ENCODE measurements at places on chromosomes 4 and X. TPM values are rescaled to one million over a fixed set of nuclear protein-coding genes. Genes with fewer than 3 reads are reported as not detected.

Gene GAGE12F
- not detected for total RNA-seq

Gene HTT
- total RNA-seq: 45.9 TPM

Gene BTK
- 3.6 TPM for total RNA-seq

Gene LGI2
- 0.17 TPM for total RNA-seq

Gene BANK1
- total RNA-seq: 1.3 TPM

Gene TCEAL2
- total RNA-seq: 1.6 TPM

Gene HSD17B11
- 29.1 TPM for total RNA-seq

Gene ASB12
- total RNA-seq: not detected

DNA sequence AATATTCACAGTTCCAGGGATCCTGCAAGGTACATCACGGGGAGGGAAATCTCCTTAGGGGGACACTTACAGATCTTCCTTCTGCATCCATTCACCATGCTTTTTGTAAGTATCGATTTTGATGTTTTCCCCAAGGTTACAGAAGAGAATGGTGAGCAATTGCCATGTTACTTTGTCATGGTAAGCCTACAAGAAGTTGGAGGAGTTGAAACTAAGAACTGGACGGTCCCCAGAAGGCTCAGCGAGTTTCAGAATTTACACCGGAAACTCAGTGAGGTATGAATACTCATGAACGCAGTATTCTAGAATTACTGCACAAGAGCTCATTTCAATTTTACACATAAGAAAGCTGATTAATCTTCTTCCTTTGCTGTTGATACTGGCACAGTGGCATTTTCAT is 53.9 kb downstream of the LRP2BP start:
- no peak for DNase-seq

DNA sequence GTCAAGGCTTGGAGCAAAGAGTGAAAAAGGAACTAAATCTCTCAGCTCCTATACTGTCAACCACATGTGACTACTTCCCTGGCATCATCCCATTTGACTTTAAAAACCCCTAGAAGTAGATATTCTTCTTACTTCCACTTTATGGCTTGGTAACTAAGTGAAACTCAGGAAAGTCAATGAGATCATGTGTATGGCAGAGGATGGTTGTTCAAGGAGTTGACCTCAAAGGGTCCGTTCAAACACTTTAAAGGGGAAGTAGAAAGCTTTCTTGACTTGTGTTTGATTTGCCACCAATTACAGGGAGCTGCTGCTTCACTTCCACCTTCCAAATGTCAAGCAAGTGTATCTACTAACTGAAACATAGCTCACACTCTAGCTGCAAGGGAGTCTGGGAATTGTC is 187.2 kb downstream of the RAB28 start:
- DNase-seq: no peak

- no peak for DNase-seq
These were observed 159.3 kb downstream of the ATG4A start for GRCh38 chrX:108250654-108251579.

GRCh38 chr4:172055046-172055445 is 241.8 kb downstream of the GALNTL6 start:
- no peak for DNase-seq

- DNase-seq: no peak
These were observed 125.4 kb downstream of the ZNF330 start for GRCh38 chr4:141346144-141346543.

GRCh38 chr4:168551945-168552695 is 55.3 kb downstream of the PALLD start:
- DNase-seq: no peak

DNA sequence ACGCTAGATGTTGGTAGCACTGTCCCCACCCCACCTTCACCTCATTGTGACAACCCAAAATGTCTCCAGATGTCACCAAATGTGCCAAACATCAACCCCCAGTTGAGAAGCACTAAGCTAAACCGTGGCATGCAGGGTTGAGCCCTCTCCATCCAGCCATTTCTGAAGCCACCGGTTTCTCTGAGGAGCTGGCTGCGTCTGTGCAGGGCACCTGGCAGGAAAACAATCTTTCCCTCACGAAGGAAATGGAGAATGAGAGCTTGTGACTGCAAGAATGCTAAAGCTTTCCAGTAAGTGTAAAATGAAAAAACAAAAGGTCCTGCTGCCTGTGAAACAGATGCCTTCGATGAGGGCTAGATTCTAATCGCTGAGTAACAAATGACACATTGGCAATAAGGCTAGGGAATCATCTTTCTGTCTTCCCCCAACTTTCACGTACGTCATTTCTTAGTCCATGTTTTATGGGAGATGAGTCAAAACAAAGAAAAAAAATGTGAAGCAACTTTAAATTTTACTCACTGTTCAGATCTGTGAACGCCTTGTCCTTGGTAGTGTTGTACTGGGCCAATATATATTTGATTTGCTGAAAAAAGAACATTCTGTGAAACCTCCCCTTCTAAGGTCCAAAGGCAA is 59.9 kb downstream of the PROM1 start:
- DNase-seq: no peak

DNA sequence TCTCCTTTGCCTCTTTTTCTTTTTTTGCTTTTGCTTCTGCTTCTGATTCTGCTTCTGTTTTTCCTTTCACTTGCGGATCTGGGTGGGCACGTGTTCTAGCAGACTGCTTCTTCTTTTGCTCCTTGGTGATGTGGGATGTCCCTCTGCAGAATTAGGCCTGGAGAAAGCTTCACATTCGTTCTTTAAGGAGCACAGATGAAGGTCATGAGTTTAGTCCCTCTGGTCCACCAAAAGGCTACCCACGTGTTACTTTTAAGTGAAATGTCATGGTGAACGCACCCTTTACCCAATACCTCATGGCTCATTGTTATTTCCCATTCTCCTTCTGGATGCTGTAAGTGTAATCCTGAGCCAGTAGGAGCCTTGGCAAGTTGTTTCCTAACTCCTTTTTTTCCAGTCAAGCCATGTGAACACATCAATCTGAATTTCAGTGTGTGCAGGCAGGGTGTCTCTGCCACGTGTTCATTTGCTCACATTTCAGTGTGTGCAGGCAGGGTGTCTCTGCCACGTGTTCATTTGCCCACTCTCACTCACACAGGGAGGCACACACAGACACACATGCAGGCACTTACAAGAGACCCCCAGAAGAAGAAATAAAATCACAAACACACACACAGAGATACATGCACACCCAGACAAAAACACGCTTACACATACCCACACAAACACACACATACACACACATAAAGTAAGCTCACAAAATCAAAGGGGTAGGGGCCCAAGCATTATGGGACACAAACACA is 36.9 kb downstream of the NBDY start:
- DNase-seq: peak; percentile 42

GRCh38 chr4:107348188-107349050 is 312.3 kb upstream of the DKK2 start:
- DNase-seq: no peak

- DNase-seq: no peak
These were observed 179.9 kb upstream of the PPP3CA start for GRCh38 chr4:101527188-101527587.

GRCh38 chr4:83732114-83732635 is 196.3 kb downstream of the GPAT3 start:
- no peak for DNase-seq

DNA sequence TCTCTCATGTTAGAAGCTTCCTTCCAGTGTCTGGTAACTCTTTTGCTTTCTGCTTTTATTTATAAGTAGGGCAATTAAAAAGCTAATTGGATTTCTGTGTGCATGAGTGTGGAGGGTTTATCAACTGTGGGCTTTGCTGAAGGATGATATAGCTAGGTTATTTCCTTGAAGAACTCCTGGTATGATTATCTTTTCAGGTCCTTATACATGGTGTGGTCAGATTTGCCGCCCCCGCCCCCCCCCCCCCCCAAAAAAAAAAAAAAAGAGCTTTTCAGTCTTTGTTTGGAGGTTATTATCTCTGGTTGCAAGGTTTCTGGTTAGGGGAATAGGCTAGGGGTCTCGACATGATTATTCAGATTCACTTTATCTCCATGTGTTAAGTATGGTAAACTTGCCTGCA is 35.9 kb downstream of the MOB1B start:
- DNase-seq: no peak

DNA sequence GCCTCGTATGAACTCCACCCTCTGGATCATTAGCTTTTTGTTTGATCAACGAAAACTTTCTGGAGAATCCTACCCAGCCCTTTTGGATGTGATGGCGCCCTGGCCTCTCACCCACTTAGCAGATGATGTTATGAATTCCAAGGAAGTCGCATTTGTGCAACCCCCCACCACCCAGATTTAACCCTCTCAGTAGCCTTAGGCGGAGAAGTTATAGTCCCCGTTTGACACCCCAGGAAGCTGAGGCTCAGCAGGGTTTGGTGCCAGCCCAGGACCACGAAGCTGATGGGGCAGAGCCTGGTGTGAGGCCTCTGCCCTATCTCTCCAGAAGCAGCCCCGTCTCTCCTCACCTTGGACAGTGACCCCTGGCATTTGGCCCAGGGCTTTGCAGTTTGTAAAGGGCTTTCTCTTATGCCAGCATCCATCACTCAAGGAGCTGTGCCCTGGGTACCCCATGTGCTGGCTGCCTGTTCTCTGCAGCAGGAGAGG is 1.0 kb downstream of the WFS1 start:
- DNase-seq: no peak

DNA sequence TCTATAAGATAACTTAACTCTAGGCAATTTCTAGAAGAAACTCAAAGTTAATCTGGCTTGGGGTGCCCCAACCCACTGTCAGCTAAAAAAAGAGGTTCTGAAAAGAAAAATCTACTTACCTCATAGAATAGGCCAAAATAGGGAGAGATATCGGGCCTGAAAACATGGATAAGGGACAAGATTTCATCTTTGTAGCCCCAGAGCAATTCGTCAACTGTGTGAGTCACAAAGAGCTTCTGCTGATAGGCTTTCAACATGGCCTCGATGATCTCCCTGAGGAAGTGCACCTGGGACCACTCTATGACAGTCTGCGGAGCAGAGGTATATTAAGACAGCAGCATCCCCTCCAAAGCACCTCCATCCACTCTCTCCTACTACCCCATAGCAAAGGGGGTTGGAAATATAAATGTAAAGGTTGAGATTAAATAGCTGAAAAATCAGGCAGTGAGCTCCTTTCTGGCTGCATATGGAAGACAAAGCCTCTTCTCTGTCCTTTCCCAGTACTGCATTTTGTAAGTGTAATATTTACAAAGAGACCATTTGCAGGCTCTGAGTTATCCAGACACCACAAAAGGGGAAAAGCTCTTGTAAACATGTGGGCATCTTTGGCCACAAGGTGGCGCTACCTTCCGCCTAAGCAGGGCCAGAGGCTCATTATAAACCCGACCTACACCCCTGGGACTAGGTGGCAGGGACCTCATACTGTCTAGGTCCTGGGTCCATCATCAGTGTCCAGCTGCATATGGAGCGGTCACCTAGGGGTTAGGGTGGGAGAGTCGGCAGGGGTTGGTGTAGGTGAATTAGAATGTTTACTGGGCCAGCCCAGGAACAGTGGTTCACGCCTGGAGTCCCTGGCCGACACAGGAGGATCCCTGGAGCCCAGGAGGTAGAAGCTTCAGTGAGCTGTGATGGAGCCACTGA is 31.5 kb upstream of the NUP54 start:
- DNase-seq: peak; percentile 78

GRCh38 chrX:17500145-17500579 is 125.2 kb downstream of the NHS start:
- DNase-seq: no peak
